ENCODE measurements at places on chromosomes 5 and 9.
A peak's percentile ranks its signal among the peaks of the same experiment; 100 is the strongest.

GRCh38 chr5:153267506-153267905 lies 223.0 kb upstream of the GRIA1 start:
- DNase-seq: no peak

DNA sequence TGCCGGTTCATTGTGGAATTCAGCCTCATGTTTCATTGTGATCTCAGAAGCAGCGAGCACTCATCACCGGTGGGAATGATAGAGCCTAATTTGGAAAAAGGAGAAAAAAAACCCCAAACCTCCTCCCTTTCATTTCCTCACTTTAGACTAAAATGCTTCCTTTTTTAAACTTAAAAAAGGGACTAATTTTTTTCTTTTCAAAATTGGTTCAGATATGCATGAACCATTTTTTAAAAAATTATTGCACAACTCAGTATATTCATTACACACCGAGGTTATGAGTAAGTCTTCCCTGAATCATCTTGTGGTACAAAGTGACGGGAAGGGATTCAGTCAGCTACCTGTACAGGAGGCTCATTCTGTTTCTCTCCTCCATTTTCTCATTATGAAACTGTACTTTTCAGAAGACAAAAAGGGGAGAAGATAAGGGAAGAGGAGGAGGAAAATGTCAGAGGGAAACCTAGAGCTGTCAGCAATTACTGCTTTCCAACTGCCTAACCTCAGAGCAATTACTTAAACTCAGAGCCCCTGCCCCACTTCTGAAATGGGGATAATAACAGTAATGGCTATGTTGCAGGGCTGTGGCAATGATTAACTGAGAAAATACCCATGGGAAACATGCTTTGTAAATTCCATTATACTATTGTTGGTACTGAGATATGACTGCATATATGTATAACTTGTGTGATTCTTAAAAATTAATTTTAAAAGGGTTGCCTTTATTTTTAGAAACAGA lies 24.0 kb downstream of the GALNT10 start:
- DNase-seq: no peak

DNA sequence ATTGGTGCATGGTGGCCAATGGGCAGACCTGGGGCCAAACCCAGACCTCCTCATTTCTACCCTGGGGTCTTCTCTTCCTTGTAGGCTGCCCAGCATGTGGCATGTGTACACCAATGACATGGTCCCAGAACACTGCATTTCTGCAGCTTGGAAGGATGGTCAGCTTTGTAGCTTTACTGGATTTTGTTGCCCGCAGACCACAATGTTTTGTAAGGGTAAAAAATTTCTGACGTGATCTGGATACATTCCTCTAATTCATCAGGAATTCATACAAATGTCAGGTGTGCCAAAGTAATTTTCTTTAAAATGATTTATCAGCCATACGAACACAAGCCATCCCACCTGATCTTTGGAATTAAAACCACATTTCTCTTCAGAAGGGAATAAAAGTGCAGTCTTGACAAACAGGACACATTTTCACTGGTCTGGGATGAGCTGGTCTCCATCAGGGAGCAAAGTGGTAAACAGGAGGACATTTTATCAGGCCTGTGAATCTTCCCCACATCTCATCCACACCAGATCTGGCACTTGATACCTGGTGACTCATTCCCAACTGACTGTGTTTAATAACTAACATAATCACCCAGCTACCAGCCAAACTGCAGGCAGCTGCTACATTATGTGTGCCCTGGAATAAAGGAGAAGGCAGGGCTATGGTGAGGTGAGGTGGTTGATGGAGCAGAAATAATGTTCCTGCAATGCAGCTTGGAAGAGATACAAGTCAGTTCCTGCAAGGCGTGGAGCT lies 103.9 kb downstream of the SPOCK1 start:
- no peak for DNase-seq

- DNase-seq: peak; percentile 21
These were observed 165.6 kb downstream of the YTHDC2 start for GRCh38 chr5:113678924-113679575.

DNA sequence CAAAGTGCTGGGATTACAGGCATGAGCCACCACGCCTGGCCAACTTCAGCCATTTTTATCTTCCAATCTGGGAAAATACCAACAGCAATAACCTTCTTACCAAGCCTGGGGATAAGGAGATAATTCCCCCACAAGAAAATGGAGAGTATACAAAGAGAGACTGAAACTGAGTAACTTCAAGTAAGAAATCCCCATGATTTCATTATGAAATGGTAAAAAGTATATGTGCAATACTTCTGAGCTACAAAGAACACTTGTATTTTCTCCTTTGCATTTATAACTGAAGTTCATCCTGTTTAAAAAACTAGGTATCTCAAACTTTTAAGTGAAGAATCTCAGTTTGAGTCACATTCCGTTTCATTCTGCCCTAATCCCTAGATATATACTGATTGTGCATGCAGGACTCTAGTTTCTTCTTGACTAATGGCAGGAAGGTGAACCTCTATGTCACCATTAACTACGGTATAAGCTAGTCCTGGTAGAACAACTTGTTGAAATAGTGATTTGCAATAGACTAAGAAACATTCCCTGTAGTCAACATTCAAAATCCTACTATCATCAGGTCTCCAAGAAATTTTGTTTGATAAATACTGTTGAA lies 2071.4 kb downstream of the MAT2B start:
- DNase-seq: no peak

- DNase-seq: no peak
These were observed 1.9 kb upstream of the MRPS2 start for GRCh38 chr9:135498381-135499126.

DNA sequence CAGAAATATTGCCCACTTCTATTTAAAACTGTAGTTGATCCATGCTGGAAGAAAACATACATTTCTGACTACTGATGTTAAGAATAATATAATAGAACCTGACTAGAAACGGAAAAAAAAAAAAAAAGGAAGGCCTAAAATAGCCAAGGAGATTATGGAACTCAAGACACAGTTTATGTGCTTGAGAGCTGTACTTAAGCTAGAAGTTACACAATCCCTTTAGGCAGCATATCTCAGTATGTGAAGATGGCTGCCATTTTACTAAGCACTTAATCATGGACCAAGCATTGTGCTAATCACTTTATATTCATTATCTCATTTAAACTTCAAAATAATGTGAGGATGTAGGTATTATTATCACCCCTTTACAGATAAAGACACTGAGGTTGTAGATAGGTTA lies 73.0 kb upstream of the NR4A3 start:
- peak; percentile 2 for DNase-seq

DNA sequence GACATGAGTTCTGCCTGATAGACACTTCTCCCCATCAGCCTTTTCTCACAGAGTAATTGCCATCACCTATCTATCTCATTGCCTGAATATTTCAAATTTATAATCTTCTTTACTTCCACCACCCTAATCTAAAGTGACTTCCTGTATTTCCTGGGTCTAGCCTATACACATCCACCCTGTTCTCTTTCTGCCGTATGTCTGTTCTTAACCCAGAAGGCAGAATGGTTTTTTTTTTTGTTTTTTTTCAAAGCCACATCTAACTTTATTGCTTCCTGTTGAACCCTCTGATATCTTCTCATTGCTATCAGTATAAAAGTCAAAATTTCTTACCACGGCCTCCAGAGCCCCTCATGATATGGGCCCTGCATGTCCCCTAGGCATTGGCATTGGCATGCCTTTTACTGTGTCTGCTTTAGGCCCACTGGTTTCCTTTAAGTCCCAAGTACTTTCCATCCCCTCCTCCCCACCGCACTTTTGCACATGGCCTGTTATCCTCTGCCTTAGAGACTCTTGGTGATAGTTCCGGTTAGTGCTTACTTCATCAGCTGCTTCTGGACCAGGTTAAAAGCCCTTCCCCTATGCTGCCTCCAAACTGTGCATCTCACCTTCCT lies 159.9 kb downstream of the MAN2A1 start:
- DNase-seq: no peak

- DNase-seq: no peak
These were observed 567.4 kb downstream of the PRR16 start for GRCh38 chr5:121031491-121031890.

DNA sequence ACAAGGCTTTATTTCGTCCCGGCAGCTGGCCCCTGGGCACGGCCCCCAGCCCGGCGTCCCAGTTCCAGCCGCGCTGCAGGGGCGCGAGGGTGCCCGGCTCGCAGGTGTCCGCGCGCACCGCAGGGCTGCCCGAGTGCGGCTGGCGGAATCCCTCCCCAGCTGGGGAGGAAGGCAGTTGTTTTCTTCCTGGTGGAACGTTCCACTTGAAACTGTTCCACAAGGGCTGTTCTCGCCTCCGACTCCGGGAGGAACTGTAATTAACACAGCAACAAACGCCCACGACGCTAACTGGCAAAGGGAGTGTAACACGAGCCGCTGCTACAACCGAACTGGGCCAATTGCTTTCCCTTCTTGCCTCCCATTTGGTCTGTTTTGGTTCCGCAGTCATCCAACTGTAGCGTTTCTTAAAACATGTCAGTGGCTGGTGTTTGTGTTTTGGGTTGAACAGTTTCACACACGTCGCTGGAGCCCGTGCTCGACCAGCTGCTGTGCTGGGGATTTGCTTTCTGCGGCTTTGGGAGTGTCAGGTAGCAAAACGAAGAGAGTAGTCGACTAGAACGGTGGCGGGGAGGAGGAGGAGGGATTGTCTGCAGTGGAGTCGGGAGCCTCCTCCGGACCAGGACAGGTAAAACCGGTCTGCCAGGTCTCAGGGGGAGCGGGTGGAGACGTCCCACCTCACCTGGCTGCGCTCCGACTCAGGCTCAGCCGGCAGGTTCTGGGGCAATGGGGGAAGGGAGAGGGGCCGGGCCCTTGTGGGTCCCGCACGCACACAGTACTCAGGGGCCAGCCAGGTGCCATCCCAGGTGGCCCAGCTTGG lies 131.6 kb upstream of the NIPBL start:
- DNase-seq: no peak

- DNase-seq: no peak
These were observed 26.2 kb upstream of the TNFAIP8 start for GRCh38 chr5:119329666-119330065.

- DNase-seq: peak; percentile 56
These were observed at the start of gene CD74 for GRCh38 chr5:150412319-150413175. CD74 (minus strand) TSS chr5:150412910; CDS start chr5:150412749, 161 bp downstream.

DNA sequence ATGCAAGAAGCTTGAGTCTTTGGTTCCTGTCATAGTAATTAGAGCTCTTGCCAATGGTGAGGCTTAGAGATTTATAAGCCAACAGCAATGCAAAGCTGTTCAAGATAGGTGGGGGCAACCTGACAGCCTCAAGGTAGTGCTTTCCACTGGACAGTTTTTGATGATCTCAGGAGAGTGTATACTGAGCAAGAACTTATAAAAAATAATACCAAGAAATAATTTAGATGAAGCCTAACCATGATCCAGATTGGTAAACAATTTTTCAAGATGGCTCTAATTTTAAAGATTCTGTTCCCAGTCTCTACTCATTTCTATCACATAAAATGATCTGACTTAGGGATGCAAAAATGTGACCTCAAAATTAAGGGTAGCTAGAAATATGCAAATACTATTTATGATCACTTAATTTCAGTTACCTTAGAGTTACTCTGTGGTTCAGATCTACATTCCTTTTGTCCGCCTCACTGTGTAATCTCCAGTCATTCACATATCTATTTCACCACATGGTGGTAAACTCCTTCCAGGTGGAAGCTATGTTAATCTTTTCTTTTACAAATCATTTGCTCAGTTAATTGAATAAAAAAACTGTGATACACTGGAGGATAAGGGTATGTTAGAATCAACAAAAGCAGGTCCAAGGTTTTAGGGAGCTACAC lies 1228.0 kb upstream of the C9orf72 start:
- no peak for DNase-seq
